ENCODE measurements at places on chromosomes 1 and 21. TPM values are rescaled to one million over a fixed set of nuclear protein-coding genes. Genes with fewer than 3 reads are reported as not detected.

The FCRL2 gene
- 2.5 TPM for total RNA-seq

GRCh38 chr1:14682941-14683621 lies 84.6 kb downstream of the KAZN start:
- peak; percentile 78 for DNase-seq

DNA sequence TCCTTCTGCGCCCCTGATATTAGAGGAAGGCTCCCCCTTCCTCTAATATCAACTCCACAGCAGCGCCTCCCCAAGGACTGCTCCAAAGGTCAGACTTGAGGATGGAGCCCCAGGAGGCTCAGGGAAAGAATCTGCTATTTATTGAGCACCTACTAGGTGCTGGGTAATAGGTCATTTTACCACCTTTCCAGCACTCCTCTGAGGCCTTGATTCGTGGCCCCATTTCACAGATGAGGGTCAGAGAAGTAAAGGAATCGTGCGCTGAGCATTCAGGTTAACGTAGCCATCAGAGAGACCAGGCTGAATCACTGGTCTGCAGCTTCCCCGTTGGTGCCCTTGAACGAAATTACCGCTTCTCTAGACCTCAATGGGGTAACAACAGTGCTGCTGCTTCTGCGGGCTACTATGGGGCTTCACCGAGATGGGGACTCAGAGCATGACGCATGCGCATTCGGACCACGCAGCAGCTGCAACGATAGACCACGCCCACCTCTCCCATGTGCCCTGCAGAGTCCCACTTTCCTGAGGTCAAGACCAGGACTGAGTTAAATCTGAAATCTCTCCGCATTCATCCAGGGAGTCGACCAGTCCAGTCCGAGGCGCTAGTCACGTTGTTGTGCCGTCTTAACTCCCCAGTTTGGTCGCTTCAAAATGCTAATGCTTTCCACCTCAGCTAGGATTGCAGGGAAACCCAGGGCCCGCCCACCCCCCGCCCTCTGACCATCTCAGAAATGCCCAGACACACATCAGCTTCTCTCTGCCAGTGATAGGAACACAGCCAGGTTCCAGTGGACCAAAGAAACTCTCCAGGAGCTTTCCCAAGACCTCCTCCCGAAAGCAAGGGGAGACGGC lies 12.9 kb downstream of the CAMK2N1 start:
- DNase-seq: peak; percentile 87

DNA sequence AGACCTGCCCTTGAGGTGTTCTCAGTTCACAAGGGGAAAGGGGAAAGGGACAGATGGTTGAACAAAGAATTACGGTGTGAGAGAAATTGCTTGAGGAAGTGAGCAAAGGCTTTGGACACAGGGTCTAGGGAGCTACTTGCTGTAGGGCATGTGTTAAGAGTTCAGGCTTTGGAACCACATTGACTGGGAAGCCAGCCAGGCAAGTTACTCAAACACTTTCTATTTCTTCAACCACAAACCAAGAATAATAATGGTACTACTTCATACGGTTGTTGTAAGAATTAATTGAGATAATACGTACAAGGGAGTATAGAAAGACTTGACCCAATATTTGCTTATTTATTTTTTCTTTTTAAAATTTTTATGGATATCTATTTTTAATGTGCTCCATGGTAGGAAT lies 26.6 kb downstream of the AK4 start:
- no peak for DNase-seq

GRCh38 chr1:244449936-244450508 lies 1.7 kb downstream of the ADSS2 start:
- no peak for DNase-seq

- no peak for DNase-seq
Measured at GRCh38 chr1:149967646-149968045, 31.0 kb upstream of the MTMR11 start.

- no peak for DNase-seq
Measured at GRCh38 chr1:45443580-45444446, 47.1 kb downstream of the TESK2 start.

The HAPLN2 gene
- total RNA-seq: 1.9 TPM

GRCh38 chr1:108669679-108670078 lies 8.8 kb upstream of the HENMT1 start:
- DNase-seq: no peak

DNA sequence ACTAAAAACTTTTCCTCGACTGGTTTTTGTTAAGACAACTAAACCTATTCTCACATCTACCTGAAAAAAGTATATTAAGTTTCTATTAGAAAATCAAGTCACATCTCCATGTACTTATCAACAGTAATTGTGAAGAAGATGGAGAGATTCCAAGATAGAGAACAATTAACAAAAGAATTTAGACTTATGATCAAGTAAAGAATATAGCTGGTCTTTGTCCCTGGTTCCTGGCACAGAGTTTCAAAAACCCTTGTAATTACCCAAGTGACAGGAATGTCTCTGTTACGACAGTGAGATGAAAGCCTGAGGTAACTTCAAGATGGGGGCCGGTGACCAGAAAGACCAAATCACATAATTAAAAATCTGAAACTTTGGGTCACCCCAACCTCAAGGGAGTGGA lies 91.6 kb downstream of the ASH1L start:
- DNase-seq: no peak

The FYB2 gene
- total RNA-seq: 5.5 TPM

DNA sequence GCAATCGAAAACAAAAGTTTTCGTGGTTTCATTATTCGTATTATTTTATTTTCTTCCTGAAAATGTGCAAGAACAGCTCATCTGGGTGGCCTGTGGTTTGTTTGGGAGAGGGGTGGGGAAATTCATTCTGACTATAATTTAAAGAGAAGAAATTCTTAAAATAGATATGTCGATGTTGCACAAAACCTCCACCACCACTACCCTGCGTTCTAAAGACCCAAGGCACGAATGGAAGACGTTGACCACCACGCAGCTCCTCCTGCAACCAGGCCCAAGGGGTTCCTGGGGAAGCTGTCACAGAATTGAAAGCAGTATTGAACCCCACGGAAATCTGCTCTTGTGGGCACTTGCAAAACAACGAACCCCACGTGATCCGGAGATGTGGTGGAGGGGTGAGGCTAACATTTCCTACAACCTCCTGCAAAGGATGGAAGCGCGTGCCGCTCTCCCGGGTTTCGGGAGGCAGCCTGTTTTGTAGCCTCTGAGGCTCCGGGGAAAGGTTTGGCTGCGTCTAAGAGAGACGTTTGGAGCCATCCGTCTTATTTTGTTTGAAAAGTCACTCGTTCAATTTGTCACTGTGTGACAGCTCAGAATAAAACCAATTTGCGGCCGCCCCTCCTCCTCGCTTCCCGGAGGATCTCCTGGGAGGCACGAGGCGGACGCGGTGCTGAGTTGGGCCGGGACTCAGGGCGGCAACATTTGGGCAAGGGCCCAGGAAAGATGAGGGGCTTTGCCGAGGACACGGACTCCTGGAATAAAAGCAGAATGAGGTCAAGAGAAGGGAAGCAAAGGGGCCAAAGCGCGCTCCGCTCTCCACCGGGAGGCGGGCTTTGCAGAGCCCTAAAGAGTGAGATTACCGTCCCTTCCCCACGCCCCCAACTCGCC lies 810 bp upstream of the HLX start:
- DNase-seq: peak; percentile 30

DNA sequence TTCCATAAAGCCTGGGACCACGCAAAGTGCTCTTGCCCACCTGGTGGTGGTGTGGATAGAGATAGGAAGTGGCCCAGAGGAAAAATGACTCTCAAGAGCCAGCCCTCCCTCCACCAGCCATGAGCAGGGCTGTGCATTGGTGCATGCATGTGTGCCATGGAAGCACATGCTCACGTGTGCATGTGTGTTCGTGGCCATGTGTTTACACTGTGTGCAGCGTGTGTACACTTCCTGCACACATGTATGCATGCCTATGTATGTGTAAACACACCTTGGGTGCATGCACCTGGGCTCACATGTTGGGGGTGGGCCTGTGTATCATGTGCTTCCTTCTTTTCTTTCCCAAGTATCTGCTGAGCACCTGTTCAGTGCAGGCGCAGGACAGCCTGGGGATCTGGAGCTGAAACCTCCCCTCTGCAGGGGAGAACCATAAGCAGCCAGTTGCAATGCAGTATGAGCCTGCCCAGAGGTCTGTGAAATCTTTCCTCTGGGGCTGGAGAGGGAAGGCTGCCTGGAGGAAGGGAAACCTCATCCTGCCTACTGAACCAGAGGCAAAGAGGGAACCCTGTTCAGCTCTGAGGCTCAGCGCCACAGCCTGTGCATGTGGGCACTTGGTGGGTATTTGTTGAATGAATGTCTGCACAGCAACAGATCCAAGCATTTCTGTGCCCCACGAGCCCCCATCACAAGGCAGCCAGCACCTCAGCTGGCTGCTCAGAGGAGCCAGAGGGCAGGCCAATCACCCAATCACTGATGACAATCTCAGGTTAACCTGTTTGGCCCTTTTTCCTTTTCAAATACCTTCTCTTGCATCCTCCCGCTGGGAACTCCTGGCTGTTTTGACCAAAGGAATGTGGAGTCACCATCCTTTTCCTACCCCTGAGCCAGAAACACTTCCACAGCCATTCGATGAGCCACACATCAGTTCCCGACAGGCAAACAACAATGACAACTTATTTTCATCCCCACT lies 327.0 kb downstream of the NPHP4 start:
- DNase-seq: no peak

- DNase-seq: no peak
Measured at GRCh38 chr1:178121883-178122282, 28.0 kb downstream of the RASAL2 start.

- DNase-seq: peak; percentile 83
Measured at GRCh38 chr1:2559509-2560298, 3.5 kb downstream of the TNFRSF14 start.

DNA sequence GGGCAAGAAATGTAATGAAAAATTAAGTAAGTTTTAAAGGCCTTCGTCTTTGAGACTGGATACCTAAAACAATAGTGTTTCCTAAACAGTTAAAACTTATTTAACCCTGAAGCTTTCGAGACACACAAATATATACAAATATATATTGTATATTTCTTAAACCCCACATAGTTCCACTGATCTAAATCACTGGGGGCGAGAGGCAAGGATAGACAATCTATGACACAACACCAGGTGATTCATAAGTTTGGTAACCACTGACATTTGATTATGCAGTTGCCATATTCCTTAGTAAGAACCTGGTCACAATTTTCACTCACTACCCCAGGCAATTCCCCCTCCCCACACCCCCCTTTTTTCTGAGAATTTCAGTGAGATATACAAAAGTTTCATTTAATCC lies 55.3 kb upstream of the BOLA1 start:
- peak; percentile 41 for DNase-seq

GRCh38 chr1:180286417-180286816 lies 56.4 kb downstream of the LHX4 start:
- DNase-seq: no peak

- no peak for DNase-seq
Measured at GRCh38 chr1:235327559-235328270, at the start of gene ARID4B. TSS of gene ARID4B (minus strand) at chr1:235328179. CDS start at chr1:235326919, 1,260 bp downstream.

DNA sequence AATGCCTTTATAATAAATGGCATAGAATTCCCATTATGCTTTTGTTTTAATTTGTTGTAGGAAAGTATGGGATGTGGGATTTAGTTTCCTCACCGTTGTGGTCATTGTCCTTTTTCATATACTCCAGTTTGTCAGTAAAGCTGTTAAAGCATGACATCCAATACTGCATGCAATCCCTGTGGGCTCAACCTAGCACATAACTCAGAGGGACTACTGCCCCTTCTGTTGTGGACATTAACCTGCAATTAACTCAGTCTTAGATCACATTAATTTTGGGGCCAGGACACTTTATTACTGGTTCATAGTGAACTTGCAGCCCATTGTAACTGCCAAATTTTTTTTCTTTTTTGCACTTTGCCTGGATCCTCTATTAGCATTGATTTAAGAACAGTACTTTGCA lies 112.5 kb downstream of the DNM3 start:
- peak; percentile 62 for DNase-seq

- DNase-seq: no peak
Measured at GRCh38 chr1:34188418-34188817, 11.7 kb downstream of the C1orf94 start.

DNA sequence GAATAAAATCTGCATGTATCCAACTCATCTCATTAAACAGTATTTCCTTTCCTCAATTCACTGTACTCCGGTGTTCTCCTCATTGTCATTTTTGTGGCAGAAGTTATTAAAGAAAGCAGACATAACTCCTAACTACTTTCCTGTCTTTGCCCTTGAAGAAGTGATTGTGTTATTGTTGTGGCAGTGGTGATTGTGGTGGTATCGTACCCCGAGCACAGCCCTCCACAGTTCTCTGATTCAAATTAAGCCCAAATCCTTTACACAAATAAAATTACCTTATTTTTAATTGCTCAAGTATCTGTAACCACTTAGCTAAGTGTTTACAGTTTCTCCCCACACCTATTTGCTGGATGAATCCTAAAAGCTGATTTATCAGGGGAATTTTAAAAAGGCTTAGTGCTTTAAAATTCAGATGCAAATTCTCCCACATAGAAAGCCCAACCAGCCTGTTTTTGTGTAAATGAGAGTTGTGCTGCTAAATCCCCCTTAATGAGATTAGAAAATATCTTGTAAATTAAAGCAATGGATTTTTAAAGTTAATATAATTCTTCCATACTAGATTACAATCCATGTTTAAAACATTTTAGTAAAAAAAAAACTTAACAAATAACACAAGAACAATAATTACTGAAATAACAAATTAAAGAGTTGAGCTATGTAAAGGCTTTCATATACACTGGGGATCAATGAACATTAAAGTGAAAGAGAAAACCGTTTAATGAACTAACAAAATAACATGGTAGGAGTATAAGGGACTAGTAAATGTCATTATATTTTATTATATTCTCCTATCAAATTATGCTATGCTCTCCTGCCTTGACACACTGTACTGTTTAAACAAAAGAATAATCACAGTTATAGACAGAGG lies 259.0 kb downstream of the NEGR1 start:
- DNase-seq: no peak

The CSMD2 gene
- total RNA-seq: 0.47 TPM

GRCh38 chr1:160005070-160005469 lies 26.7 kb downstream of the PIGM start:
- DNase-seq: no peak

The SRP9 gene
- 199 TPM for total RNA-seq

The MAP10 gene
- total RNA-seq: 3.8 TPM

The CNN3 gene
- total RNA-seq: 291 TPM

- DNase-seq: no peak
Measured at GRCh38 chr21:29064850-29065481, 8.5 kb downstream of the CCT8 start.

GRCh38 chr1:205767248-205767647 lies 8.0 kb downstream of the RAB29 start:
- no peak for DNase-seq

DNA sequence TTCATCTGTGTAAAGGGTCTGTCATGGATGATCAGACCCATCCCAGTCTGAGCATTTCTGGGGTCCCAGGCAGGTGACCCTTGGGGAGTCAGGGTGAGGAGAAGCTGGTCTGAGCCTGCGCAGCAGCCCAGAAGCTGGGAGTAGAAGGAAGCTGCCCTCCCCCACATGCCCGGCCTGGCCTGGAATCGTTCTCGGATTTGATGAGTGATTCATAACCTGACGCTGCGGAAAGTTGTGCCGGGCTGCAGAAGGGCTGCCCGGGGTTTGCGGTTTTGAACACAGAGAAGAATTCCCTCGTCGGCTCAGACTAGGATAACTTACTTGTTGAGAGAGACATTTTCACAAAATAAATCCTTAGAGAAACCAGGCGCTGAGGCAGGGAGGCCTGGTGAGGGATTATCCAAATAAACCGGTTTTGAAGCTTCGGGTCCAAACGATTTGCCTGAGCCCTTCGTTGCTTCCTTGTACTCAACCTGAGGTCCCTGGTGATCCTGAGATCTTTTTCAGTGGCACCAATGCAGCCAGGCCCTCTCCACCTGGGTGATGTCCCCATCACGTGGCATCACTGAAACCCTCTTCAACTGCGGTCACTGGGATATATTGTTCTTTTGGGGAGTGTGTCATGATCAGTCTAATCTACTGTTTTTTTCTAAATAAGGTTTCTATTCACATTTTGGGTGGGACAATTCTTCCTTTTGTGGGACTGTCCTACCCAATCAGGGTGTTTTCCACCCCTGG lies 29.2 kb downstream of the EPHB2 start:
- DNase-seq: peak; percentile 78
